ENCODE measurements at places on chromosomes 2 and 18.

GRCh38 chr2:225662101-225662500 lies 262.6 kb downstream of the NYAP2 start:
- DNase-seq = no peak

DNA sequence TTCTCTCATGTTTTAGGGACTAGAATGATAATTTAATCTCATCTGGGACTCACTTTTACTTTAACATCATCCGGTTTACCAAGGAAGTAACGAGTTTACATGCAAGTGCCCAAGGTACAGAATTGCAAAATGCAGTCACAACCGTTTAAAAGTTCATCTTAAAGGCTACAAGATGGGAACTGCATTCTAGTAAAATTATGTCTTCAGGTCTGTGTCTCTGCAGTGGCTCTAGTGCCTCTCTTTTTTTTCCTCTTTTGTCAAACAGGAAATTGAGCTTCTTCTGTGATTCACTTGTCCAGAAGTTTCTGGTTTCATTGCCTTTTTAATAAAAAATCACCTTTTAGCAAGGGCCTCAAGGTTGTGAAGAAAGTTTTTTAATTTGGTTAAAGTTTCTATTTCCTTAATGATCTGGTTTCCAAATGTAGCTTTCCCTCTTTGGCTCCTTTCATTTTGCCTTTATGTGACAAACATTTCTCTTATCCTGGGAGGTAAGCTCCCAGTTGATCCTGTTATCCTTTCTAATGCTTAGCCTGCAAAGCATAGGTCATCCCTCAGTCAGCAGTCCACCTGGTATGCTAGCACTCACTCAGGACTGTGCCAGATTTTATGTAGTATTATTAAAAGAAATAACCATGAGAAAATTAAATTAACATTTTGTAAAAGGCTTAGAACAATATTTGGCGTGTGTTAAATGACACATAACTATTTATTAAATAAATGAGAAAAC lies 2.4 kb downstream of the GLS start:
- DNase-seq = no peak

DNA sequence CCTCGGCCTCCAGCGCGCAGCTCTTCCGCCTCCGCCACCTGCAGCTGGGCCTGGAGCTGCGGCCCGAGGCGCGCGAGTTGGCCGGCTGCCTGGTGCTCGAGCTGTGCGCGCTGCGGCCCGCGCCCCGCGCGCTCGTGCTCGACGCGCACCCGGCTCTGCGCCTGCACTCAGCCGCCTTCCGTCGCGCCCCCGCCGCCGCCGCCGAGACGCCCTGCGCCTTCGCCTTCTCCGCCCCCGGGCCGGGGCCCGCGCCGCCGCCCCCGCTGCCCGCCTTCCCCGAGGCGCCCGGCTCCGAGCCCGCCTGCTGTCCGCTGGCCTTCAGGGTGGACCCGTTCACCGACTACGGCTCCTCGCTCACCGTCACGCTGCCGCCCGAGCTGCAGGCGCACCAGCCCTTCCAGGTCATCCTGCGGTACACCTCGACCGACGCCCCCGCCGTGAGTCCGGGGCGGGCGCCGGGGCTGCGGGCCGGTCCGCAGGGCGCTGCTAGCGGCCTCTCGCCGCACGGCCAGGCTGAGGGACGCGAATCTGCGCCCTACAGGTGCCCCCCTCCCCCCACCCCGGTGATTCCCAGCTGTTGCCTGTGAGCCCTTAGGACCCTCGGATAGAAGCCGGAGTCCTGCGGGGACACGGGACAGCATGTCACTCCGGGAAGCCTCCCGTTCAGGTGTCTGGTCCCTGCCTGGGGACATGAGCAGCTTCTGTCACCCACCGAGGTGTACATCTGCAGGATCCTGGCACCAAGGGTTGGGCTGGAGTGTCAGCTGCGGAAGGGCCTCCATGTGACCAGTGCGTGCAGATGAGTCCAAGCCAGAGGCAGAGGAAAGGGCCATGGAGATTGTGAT lies 616 bp downstream of the RNPEPL1 start:
- peak; percentile 49 for DNase-seq

GRCh38 chr2:173963323-173963816 lies 1.8 kb downstream of the SP3 start:
- no peak for DNase-seq

GRCh38 chr2:239227661-239228371 lies 173.0 kb downstream of the HDAC4 start:
- no peak for DNase-seq

DNA sequence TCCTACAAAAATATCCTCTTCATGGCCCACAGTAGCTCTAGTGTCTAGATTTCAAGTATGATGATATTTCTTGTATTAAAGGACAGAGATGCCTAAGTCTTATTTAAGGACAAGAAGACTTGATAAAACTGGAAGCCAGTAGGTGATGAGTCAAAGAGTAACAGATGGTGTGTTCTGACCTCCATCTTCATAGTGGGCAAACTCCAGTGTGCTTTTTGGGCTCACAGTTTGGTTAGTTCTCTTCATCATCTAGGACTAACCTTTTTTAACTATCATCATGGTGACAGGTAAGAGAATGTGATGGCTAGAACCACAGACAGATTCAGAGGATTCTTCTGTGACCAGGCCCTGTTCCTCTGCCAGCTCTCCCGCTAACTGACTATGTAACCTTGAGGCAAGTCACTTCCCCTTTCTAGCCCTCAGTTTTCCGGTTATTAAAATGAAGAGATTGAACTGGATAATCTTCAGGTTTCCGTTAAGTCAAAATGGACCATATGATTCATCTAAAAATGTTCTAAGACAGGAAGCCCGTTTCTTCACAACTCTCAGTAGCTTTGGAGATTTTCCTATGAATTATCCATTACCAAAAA lies 140.3 kb upstream of the RASGRP3 start:
- DNase-seq = no peak
